ENCODE measurements at places on chromosomes 1 and 21.

DNA sequence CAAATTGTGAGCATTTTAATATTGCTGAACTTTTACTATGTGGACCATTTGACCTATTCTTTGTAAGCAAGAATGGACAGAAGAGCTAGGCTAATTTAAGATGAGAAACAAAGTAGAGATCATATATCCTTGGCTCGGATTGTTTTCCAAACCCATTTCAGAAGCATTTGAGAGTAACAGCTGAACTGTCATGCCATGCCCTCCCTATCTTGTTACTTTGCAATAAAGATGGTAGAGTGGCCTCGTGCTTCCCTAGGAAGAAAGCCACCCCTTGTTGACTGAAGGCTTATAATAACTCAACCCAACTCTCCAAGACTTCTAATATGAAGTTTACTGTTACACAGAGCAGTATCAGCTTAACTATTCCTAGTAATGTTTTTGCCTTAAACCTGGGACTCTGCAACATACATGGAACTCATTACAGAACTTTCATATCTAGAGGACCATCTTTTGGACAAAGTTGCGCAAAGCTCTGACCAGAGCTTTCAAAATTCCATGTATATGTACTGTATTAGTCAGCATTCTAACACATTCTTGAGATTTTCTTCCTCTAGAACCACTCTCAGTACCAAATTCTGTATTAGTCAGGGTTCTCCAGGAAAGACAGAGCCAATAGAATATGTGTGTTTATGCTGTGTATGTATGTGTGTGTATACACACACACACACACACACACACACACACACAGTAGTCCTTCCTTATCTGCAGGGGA is 68.7 kb downstream of the ADAMTS1 start:
- DNase-seq = no peak

DNA sequence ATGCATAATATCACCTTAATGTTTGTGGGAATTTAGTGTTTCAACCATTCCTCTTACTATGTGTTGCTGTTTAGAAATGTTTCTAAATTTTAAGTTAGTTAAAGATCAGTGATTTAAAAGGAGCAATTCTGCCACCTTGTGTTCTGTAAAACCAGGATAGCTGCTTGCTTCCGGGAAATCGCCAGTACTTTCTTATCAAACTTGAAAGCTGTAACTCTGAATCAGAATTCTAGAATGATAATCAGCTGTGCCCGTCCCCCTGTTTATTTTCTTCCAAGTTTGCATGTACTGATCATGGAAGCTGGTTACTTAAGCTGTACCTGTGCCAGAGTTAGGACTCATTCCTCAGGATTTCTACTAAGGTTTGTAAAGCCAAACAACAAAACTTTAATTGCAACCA is 656.4 kb downstream of the LTN1 start:
- DNase-seq = peak; percentile 7

GRCh38 chr1:2845869-2846268 is 44.4 kb upstream of the TTC34 start:
- peak; percentile 3 for DNase-seq

DNA sequence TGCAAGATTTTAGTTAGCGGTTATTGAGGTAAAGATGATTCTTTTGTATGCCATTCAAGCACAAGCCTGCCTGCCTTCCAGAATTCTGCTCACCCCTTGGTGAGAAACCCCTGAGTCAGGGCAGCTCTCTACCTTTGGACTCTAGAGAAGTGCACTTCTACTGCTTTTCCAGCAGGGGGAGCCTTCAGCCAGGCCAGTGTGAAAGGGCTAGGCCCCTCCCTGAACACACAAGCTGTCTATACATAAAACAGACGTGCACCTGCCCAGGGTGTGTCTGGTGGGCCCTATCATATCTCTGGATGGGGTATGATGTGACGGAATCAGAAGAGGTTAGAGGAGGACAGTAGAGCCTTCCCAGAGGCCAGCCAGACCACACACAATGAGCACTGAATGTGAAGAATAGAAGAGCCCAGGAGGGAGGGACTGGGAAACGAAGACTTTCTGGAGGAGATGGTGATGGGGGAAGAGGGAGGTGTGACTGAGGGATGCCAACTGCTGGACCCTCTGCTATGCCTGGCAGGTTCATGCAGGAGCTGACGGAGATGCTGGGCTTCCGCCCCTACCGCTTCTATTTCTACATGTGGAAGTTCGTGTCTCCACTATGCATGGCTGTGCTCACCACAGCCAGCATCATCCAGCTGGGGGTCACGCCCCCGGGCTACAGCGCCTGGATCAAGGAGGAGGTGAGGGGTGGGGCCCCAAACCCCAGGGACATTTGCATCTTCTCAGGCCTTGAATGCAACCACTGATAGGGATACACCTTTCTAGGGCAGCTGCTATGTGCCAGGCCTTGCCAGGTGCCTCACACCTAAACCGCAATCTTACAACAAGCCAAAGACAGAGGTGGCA is 13.0 kb upstream of the KCNC4 start:
- DNase-seq = peak; percentile 50

DNA sequence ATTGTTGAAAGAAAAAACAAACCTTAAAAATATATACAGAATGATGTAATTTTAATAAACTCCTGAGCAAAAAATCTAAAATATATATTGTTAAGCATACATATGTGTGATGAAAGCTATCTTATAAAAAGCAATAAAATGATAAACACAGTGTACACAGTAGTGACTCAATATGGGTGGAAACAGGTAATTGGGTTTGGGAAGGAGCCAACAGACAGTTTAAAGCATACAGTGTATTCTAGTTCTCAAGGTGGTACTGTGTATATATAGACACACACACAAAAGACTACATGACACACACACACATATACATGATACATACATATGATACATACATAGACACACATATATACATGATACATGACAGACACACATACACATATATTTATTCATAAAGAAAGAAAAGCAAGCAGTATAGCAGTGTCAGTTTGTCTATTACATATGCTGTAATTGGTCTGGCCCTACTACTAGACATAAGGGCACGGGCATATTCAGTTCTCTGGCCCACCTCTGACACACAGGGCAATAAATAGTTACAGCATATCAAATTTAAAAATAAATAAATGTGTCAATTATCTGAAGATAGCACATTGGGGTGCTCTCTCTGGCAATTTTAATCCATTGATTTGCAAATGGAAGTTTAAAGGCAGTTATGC is 330.2 kb downstream of the S1PR1 start:
- DNase-seq = no peak

GRCh38 chr1:157085421-157085820 is 14.2 kb downstream of the ETV3L start:
- peak; percentile 76 for DNase-seq

DNA sequence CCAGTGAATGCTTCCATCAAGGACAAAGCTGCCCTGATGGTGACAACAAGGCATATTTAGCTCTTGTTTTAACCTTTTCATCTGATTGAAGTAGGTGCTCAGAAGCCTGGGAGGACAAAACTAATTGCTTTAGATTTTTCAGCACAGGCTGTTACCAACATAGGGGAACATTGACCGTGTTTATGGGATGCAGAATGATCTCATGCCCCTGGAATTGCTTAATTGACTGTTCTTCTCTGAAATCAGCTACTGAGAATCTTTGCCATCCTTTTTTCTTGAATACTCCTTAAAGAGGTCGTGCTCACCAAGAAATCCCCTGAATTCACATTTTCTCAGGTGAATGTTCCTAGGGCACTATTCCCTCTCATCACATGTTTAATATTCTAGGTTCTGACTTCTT is 95.9 kb upstream of the CCDC190 start:
- no peak for DNase-seq

DNA sequence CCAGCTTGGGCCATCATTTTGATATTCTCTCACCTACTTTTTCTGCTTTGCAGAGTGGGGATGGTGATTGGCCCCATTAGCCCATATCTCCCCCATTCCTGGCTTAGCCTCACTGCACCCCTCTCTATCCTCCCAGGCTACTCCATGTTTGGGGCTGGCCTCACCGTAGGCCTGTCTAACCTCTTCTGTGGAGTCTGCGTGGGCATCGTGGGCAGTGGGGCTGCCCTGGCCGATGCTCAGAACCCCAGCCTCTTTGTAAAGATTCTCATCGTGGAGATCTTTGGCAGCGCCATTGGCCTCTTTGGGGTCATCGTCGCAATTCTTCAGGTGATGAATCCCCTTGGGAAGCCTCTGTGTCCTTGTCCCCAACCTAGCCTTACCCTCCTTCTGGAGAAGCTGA is 2.1 kb upstream of the B4GALT2 start:
- no peak for DNase-seq

DNA sequence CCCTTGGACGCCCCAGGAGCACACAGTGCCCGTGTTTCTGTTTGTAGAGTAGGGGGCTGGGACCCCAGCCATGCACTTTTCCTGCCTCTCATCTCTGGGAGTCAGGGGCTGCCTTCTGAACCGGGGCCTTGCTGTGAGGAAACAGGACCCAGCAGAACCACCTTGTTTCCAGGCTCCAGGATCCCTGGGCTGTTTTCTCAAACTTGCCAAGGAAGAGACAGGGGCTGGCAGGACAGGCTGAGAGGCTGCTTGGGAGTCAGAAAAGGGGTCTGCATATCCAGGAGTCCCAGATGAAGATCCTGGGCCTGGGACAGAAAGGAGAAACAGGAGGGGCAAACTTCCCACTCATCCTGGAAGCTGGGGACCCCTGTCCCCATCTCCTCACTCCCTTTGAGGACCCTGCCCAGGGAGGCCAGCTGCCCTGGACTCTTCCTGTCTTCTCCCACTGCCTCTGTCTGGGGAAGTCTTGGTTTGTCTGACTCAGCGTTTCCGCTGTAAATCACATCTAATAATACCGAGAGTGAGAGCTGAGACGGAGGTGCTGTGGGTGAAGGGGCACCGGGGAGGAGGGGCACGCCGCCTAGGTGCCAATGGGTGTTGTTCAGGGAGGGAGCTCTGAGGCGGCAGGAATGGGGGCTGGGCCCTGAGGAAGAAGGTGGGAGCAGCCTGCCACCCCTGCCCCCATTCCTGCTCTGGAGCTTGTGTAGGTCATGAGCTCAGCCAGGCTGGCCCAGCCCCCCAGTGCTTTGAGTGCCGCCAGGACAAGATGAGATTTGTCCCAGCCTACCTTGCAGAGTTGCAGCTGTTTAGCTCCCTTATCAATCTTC is 16.7 kb downstream of the POU3F1 start:
- peak; percentile 42 for DNase-seq

GRCh38 chr1:29227511-29227910 is 3.2 kb downstream of the MECR start:
- no peak for DNase-seq

- DNase-seq = no peak
These were observed 84.8 kb downstream of the KCND3 start for GRCh38 chr1:111904478-111905218.

DNA sequence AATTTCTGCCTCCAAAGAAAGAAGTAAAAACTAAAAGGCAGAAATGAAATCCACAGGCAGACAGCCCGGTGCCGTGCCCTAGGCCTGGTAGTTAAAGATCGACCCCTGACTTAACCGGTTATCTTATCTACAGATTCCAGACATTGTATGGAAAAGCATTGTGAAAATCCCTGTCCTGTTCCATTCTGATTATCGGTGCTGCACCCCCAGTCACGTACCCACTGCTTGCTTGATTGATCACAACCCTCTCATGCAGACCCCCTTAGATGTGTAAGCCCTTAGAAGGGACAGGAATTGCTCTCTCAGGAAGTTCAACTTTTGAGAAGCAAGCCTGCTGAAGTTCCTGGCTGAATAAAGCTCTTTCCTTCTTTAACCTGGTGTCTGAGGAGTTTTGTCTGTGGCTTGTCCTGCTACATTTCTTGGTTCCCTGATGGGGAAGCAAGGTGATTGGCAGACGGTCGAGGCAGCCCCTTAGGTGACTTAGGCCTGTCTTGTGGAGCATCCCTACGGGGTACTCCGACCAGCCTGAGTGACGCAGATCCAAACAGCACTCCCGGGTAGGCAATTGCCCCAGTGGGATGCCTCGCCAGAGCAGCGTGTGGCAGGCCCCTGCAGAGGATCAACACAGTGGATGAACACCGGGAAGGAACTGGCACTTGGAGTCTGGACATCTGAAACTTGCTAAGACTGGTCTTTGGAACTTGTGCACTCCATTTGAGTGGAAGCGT is 111.2 kb upstream of the PPM1J start:
- DNase-seq = no peak

- no peak for DNase-seq
These were observed 12.7 kb upstream of the RNF187 start for GRCh38 chr1:228474507-228474906.

GRCh38 chr1:39899611-39900538 is 1.8 kb downstream of the MYCL start:
- DNase-seq = no peak

DNA sequence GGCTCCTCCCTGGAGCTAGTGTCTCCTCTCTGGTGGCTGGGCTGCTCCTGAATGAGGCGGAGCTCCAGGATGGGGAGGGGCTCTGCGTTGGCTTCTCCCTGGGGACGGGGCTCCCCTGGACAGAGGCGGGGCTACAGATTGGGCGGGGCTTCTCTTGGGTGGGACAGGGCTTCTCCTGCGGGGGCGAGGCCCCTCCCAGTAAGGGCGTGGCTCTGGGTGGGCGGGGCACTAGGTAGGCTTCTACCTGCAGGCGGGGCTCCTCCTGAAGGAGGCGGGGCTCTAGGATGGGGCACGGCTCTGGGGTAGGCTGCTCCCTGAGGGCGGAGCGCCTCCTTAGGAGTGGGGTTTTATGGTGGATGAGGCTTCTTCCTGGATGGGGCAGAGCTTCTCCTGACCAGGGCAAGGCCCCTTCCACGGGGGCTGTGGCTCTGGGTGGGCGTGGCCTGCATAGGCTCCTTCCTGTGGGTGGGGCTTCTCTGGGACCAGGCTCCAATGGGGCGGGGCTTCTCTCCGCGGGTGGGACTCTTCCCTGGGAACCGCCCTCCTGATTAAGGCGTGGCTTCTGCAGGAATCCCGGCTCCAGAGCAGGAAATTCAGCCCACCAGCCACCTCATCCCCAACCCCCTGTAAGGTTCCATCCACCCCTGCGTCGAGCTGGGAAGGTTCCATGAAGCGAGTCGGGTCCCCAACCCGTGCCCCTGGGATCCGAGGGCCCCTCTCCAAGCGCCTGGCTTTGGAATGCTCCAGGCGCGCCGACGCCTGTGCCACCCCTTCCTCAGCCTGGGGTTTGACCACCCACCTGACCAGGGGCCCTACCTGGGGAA is 22.7 kb upstream of the ARF1 start:
- DNase-seq = peak; percentile 41

- no peak for DNase-seq
These were observed 38.2 kb downstream of the SLC19A1 start for GRCh38 chr21:45504021-45504515.

GRCh38 chr1:175933801-175934200 is 190.4 kb upstream of the TNR start:
- no peak for DNase-seq

DNA sequence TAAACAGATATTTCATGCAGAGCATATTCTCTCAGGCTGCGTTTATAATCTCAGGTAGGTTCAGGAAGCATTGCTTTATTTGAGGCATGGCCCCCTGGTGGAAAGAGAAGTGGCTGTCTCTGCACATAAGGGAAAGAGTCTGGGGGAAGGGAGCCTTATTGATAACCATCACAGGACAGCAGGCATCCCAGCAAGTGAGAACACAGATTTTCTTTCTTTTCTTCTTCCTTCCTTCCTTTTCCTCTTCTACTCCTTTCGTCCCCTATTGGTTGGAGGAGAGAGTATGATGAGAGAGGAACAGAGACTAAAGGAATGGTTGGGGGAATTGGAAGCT is 21.9 kb downstream of the TSNAX start:
- no peak for DNase-seq

- DNase-seq = no peak
These were observed 598.2 kb downstream of the MATN1 start for GRCh38 chr1:30125021-30125820.

Data from inflammatory macrophage treated with lipopolysaccharide for 1 hour (primary cell).